ENCODE measurements at places on chromosomes 7 and 10.
A peak's percentile ranks its signal among the peaks of the same experiment; 100 is the strongest.

GRCh38 chr7:107359520-107360316 lies 110.1 kb upstream of the GPR22 start:
- DNase-seq, result no peak

DNA sequence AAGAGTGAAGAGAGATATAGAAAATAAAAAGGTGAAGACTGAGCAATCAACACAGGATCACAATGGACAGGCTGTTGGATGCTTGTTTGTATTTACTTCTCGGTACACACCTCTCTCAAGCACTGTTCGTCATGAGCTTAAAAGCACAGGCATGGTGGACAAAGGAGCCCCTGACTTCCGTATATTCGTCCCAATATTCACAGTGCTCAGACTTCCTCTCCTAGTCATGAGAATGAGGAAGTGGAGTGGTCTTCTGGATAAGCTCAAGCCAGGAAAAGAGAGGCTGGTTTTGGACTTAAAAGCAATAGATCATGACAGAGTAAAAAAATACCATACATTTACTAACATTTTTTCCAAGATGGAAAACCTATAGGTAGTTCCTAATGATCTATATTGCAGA lies 172.5 kb downstream of the SORCS1 start:
- no peak for DNase-seq

- no peak for DNase-seq
Measured at GRCh38 chr7:134601459-134601858, 45.2 kb upstream of the BPGM start.

DNA sequence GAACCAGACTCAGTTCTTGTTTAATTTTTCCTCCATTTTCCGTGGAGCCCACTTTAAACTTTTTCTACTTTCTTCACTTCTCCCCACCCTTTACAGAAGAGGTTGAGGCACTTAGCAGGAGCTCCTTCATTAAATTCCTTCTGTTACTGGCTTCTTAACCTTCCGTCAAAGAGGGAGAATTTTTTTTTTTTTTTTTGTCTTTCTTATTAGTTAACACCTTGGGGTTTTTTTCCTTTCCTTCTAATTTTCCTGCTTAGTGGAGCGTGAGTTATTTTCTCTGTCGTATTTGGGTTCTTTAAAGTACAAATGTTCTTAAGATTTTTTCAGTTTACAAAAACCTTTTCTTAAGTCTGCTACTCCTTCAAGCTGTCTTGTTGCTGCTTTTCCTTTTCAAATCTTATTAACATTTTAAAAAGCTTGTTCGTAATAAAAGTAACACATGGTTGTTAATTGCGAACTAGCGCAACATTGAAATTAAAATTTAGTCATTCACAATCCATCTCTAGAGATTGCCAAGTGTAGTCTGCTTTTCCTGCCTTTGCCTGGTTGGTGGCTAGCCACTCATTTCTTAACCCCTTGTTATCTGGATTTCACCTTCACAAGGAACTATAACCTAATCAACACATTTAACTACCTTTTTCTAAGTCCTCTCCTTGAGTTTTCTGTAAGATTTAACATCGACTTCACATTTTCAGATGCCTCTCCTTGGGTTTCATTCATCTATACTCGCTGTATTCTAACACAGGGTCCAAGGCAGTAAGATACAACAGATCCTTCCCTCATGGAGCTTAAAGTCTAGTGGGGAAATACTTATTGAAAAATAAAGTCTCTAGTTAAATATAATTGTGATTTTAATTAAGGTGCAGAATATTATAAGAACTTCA lies 2.0 kb downstream of the BMPR1A start:
- peak; percentile 29 for DNase-seq

DNA sequence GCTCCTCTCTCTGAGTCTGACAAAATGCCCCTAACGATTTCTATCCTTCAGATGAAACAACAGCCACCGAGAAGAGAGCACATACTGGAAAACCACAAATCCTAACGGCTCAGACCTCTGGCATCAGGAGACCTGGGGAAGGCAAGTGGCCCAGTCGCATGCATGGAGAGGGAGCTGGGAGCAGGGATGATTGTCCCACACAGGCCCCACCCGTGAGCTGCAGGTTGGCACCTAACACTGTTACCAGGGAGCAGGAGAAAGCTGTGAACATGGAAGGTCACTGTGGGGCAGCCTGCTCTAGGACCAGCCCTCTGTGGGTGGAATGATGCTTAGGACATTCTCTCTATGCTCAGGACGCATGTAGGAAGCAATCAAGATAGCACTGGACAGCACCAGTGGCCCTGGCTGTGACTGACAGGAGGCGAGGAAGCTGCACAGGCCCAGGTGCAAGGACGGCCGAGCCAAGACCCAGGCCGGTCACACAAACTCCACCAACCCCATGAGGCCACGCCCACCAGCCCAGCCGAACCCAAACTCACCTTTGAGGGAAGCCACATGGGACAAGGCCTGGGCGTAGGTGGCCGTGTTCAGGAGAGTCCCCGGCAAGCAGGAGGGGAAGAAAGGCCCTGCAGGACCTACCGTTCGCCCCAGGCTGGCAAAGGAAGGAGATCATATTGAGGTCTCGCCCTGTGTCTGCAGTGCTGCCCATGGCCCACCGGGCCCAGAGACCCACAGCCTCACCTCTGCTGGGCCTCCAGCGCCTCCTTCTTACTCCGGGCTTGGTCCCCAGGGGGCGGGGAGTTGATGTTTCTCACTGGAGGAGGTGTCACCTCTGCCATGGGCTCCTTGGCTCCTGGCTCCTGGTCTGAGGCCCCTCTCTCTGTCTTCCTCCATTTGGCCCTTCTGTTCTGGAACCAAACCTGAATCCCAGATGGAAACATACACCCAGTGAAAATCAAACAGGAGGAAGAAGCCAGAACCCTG lies 9.7 kb downstream of the DRGX start:
- DNase-seq, result no peak

- DNase-seq, result no peak
Measured at GRCh38 chr7:381211-382042, 91.5 kb downstream of the FOXL3 start.

GRCh38 chr10:33035411-33035810 lies 77.4 kb upstream of the ITGB1 start:
- DNase-seq, result no peak

- DNase-seq, result no peak
Measured at GRCh38 chr10:44195112-44196007, 189.5 kb downstream of the CXCL12 start.

DNA sequence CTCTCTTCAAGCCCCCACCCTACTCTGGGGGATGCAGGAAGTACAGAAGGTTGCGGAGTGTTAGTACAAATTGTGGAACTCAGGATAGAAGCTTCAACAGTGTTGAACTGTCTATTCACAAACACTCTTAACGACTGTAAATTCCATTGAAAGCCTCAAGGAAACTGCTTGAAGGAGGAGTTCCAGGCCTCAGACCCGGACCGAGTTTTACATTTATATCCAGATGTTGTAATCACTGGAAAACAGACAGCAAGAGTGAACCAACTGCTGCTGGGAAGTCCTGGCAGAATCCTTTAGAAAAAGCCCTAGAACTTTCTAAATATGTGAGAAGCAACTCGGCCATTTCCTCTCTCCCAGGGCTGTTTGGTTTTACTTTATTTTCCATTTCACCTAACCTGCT lies 84.1 kb upstream of the LRRC18 start:
- no peak for DNase-seq

GRCh38 chr7:44489955-44490350 lies 505 bp downstream of the NUDCD3 start:
- DNase-seq, result no peak

DNA sequence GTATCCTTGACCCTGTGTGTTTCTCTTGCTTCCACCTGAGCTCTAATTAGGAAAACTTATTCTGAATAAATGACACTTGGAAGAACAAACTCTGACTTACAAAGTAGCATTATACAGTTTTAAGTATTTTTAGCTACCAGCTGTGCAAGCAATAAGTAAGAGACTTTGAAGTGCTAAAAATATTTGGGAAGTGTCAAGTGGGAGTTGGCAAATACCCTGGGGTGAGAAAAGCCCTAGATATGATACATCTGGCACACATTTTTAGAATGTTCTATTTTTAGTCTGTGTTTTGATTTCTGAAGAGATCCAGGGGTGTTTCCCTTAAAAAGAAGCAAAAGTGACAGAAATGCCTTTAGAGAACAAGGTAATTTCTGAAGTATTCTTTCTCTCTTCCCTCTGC lies 132.7 kb upstream of the TEX47 start:
- DNase-seq, result no peak

- no peak for DNase-seq
Measured at GRCh38 chr7:117208257-117208656, 114.6 kb downstream of the WNT2 start.

GRCh38 chr10:130816116-130816901 lies 495.2 kb downstream of the TCERG1L start:
- no peak for DNase-seq

GRCh38 chr10:3893901-3894563 lies 109.0 kb upstream of the KLF6 start:
- DNase-seq, result no peak

- no peak for DNase-seq
Measured at GRCh38 chr10:33697016-33697415, 362.5 kb upstream of the NRP1 start.

DNA sequence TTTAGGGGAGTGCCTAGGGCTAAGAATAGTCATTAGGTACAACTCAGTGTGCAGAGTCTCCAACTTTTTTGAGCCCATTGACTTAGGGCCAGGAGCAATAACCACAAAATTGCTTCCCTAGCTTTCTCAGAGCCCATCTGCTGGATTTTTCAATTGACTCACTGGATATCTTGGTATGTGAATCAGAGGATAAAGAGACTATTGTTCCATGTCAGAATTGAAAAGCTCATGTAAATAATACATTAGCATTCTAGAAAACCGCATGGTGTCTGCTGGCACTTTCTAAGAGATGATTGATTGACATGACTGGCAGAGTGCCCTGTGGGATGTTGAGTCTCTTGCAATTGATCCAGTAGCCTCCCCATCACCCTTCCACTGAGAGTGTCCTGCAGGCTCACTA lies 246.2 kb downstream of the CCDC7 start:
- DNase-seq, result peak; percentile 82

DNA sequence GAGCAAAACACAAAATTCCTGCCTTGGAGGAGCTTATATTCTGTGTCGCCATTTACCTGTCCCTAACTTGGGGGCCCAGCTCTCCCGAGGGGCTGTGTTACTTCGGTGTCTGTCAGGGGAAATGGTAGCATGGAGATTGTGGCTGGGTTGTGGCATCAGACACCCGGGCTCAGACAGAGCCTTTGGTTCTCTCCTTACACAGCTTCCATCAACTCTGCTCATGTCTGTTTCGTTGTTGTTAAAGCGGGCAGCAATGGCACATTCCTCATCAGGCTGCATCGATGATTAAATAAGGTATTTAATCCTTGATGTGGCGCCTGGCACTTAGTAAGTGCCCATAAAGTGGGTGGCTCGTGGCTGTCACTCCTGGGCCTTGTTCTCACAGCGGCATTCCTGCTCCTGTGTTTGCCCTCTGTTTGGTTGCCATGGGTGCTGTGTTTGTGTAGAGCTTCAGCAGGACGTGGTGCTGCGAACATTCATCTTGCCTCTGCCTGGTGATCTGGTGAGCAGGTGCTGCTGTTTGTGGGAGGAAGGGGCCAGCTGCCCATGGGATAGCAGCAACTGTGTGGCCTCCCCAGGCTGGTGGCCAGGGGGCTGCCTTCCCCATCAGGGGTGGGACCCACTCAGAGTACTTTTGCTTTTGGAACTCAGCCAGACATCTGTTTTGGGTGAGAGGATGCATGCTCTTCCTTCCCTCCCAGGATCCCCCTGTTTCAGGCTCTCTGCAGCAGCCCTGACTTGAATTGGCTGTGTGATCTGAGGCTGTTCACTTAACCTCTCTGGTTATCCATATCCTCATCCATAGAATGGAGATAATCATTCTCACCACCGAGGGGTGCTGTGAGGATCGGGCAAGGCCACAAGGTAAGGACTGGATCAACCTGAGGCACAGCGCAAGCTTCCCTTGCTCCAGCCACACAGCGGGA lies 207.2 kb upstream of the SVIL start:
- no peak for DNase-seq

DNA sequence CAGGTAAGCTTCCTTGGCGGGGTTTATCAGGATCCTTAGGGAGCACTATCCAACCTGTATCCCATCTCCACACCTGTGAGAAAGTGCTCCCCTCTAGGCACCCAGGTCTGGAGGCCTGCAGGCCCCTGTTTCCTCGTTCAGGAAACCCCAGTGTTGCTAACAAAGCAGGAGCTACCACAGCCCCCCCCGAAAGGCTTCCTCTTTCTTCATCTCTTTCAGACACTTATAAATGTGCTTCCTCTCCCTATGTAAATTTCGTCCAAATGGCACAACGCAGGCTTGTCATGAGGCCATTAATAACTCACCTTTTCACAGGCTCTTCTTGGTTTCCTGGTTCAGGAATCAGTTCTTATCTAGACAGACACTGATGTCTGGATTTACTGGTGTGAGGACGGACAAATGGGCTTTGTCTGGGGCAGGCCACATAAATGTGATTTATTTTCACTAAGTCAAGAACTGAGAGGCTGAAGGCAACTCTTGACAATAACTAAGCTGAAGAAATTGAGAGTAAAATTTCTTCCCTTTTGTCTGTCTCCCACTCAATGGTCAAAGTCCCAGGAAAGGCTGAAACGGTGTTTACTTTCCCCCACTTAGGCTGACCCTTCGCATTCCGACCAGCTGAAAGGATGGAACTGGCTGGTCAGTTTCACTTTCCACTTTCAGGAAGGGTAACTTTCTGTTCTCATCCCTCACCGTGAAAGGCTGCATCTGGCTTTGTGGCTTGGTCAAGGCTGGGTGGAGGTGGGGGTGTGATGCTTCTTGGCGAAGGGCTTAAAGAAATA lies 46.8 kb downstream of the PIK3AP1 start:
- DNase-seq, result no peak

DNA sequence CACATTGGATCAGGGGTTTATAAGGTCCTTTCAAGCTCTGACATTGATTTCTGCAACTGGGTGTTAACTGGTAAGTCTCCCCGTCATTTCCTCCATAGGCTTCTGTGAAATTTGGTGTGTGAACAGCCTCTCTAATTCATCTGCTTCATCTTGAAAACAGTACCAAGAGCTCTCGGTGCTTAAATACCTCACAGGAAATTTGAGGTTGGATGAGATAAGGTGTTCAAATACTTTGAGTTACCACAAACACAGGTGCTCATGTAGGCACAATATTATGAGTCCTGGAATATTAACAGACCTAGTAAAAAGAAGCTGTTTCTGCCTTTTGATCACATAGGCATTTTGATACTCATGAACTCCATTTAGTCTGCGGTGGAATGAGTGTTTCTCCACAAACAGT lies 85.2 kb downstream of the RTKN2 start:
- no peak for DNase-seq

DNA sequence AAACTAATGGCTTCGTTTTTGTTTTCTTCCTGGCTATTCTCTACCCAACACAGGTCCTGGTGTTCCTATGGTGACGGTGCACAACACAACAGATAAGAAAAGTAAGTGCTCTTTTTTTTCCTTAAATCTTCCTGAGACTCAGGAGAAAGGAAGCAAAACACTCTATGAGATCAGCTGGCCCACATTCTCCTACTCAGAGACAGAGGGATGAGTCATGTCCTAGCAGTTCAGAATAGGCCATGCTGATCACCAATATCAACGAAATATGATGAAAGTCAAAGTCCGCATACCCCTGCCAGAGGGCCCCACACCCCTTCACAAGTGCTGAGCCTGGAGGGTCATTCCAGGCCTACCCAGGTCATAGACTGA lies 149.2 kb downstream of the PAXIP1 start:
- no peak for DNase-seq

GRCh38 chr7:156025675-156026074 lies 213.4 kb upstream of the SHH start:
- DNase-seq, result no peak
